ENCODE measurements at places on chromosomes 6 and 20.

GRCh38 chr6:94769197-94769596, 808.1 kb upstream of the MANEA start:
- no peak for DNase-seq

- DNase-seq, result no peak
These were observed 11.3 kb downstream of the ZHX3 start for GRCh38 chr20:41306061-41306727.

GRCh38 chr6:136095986-136096385, 154.1 kb downstream of the MTFR2 start:
- no peak for DNase-seq

- no peak for DNase-seq
These were observed 9.2 kb downstream of the POU3F2 start for GRCh38 chr6:98843271-98844243.

DNA sequence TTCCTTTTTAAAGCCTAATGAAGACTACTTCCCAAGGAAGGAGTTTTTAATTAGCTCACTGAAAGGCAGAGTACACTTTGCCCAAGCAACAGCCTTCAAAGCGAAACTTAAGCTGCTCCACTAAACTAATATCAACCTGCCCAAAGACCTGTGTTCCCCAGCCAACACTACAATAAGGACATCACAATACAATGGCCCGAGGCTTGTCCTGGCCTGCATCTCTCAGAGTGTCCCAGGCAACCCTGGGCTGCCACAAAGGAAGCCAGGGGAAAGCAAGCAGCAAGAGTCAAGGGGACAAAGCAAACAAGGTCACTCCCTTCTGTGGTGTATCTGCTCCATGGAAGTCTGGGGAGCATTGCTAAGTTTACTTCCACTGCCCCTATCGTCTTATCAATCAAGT, 52.3 kb downstream of the PIGU start:
- DNase-seq, result peak; percentile 41

DNA sequence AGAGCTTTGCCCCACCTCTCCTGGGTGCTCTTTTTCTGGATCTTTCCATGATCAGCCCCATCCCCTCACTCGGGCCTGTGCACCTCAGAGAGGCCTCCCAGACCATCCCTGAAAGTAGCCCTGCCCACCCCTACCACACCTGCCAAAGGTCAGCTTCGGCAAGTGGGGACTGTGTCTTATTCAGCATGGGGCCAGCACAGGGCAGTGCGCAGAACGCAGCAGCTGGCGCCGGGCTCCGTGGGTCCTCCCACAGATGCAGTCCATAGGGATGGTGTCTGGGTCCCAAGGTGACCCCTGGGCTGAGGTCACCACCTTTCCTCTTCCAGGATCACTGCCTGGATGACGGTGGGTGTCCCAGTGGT, 79.4 kb downstream of the CEBPB start:
- no peak for DNase-seq

DNA sequence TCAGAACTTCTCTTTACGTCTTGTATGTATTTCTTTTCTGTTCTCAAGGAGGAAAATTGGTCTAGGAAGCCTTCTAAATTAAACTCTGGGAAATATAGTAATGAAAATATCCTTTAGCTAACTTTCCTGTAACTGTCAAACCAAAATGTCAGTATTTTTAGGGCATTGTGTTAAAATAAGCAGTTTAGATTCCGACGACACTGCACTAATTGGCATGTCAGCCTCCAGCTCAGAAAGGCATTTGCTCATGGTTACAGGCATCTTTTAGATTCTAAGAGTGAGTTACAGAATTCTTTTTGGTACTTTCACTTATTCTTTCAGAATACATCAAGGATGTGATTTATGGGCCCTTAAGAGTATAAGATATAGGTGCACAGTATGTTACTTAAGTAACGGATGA, 26.1 kb upstream of the VAPB start:
- no peak for DNase-seq

GRCh38 chr20:44993343-44993742, 27.0 kb downstream of the STK4 start:
- DNase-seq, result no peak

GRCh38 chr6:67591910-67592309, 1043.2 kb upstream of the ADGRB3 start:
- no peak for DNase-seq

DNA sequence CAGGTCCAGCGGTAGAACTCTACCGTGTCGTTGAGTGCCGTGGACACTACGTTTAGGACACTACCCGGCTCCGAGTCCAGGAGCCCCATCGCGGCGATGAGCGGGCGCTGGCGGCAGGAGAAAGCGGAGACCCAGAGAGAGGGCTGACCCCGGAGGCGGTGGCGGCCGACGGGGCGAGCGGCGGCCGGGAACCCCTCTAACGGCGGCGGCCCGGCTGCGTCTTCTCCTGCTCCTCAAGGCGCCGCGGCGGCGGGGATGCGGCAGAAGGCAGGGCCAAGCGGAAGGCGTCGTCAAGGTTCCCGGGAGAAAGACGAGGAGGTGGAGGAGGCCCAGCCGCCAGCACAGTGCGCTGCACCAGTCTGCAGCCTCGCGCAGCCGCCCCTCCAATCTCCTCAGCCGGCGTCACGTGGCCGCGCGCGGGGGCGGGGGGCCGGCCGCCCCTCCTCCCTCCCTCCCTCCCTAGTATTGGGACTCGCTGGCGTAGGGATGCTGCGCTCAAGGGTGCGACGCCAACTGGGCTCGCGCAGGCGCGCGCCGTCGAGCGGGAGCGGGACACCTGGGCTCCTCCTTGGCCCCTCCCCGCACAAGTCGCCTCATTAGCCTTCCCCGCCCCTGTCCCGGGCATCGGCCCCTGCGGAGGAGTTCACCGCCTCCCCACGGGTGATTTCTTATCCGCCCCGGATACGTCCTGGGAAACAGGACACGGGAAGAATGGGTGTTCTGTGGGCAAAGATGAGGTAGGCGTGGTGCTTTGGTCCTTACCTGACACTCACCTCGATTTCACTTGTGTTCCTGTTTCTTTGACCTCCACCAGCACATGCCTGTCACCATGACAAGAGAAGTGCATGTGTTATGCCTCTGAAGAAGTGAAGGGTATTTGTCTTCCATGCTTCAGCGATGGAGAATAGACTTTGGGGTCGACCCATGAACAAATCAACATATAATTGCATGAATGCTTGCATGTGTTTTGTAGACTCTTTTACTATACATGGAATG, at the start of gene ELOVL4:
Gene ELOVL4 (minus strand): TSS at position 363 of the 996 bp plus-strand sequence. CDS start 274 bp downstream, at position 89.
- DNase-seq, result peak; percentile 91

GRCh38 chr6:82488403-82488802, 124.8 kb downstream of the TPBG start:
- DNase-seq, result no peak

DNA sequence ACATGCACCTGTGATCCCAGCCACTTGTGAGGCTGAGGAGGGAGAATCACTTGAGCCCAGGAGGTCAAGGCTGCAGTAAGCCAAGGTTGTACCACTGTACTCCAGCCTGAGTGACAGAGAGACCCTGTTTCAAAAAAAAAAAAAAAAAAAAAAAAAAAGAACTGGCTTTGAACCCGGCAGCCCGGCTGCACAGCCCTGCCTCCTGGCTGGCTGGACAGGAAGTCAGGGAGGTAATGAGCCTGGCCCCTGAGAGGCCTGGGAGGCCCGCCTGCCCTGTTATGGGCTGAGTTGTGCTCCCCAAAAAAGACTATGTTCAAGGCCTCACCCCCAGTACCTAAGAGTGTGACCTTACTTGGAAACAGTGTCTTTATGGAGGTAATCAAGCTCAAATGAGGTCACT, 65.6 kb downstream of the ABHD12 start:
- DNase-seq, result no peak

DNA sequence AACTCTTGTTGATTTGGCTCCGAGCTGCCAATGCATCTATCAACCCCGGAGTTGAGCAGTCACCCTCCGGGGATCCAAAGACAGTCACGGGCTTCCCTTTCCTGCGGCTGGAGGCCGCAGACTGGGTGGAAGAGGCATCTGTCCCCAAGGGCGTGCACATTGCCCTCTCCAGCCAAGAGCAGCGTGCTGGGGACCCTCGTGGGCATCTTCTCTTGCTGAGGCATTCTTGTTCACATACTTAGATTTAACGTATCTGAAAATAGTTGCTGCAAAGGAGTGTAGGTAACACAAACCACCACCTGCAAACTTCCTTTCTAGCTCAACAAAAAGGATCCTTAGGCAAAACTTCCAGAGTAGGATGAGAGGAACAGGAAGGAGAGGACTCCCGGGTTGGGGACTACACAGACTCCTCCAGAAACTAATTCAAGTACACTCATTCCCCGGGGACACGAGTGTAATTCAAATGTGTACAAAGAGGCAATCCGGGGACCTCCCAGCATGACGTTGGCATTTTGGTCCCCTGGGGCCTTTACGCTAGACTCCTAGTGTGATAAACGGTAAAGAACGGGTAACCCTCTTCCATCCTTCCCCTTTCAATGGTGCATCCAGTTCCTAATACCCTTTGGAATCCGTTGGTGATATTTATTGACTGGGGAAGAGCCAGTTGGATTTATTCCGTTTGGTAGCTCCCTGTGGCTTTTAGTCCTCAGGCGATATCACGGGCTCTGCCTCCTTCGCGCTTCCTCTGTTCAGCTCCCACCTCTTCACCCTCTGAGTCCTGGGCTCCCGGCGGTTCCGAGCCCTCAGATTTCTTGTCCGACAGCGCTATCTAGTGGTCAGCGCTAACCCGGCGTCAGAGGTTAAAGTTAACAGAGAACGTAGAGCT, 2.7 kb upstream of the COL12A1 start:
- DNase-seq, result peak; percentile 72

DNA sequence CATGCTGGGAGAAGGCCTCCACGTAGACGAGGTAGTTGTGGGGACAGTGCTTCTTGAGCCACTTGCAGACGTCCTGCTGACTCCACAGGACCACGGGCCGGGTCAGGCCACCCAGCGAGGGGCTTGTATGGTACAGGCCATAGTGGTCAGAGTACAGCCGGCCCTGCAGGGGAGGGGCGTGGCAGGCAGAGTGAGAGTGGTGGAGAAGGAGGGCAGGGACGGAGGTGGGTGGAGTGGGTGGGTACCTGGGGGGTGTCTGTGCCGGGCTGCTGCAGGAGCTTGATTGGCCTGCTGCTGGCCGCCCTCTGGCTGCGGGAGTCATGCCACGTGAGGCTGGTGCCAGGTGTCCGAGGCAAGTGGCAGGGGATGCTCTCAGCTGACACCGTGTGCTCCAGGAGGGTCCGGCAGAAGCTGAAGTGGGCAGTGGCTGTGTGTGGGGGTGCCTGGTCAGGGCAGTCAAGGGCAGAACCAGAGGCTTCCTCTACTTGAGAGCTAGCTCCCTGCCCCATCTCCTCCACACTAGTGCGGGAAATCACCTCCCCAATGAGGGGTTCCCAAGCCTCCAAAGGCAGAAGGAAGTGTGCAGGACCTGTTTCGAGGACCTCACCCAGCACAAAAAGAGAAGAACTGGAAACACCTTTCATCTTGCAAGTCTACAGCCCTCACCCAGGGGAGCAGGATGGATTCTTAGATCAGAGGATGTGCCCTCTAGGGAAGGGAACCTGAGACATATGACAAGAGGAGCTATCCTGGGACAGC, 2.3 kb downstream of the SAMD10 start:
- DNase-seq, result no peak

- no peak for DNase-seq
These were observed 48.6 kb downstream of the HLA-A start for GRCh38 chr6:29990931-29991330.

- no peak for DNase-seq
These were observed 41.9 kb upstream of the LRRC1 start for GRCh38 chr6:53752856-53753255.

DNA sequence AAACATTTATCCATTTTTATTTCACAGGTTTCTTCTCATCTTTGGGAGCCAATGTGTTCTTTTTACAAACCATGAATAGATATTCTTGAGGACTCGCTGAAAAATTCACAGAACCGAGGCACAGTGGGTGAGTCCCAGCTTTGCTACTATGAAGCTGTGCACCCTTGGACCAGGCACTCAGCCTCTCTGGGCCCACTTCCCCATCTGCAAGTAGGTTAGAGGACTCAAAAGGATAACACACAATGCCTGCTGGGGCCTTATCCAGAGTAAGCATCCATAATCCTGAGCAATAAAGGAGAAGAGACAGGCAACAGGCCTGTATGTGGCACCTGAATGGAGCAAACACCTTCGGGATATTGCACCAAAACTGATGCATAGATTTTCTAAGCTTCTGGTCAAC, 153.3 kb downstream of the PREX1 start:
- no peak for DNase-seq

DNA sequence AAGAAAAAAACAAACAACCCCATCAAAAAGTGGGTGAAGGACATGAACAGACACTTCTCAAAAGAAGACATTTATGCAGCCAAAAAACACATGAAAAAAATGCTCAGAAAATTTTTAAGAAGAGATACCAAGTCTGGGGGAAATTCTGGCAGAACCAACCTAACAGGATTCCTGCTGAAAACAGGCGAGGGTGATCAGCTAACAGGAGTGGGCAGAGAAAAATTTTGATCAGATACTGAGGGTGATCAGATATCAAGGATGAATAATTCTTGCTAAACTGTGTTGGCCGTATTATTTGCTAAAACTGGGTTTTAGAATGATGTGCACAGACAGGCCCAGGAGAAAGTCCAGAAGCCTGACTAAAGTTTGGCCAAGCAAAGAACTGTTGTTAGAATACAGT, 557.3 kb downstream of the CD109 start:
- DNase-seq, result no peak

- DNase-seq, result no peak
These were observed 16.5 kb upstream of the UBE2J1 start for GRCh38 chr6:89368999-89369398.

- no peak for DNase-seq
These were observed 545.1 kb upstream of the GJE1 start for GRCh38 chr6:141587482-141588266.

DNA sequence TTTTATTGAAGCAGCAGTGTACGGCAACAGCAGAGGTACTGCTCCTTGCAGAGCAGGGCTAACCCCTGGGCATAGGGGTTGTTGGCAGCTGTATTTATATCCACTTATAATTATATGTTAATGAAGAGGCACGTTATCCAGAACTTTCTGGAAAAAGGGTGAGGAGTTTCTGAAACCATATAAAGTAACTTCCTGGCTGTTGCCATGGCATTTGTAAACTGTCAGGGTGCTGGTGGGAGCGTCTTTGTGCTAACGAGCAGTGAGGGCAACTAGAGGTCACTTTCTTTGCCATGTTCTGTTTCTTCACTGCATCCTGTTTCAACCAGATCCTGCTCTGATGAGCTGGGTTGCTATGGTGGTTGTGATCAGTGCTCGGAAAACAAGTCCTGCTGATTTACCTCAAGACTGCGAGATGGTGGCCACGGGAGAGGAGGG, 11.1 kb upstream of the ARFGEF2 start:
- no peak for DNase-seq

GRCh38 chr6:89379281-89379680, 26.8 kb upstream of the UBE2J1 start:
- DNase-seq, result no peak

- DNase-seq, result peak; percentile 80
These were observed 40.1 kb downstream of the VTA1 start for GRCh38 chr6:142187209-142187608.

DNA sequence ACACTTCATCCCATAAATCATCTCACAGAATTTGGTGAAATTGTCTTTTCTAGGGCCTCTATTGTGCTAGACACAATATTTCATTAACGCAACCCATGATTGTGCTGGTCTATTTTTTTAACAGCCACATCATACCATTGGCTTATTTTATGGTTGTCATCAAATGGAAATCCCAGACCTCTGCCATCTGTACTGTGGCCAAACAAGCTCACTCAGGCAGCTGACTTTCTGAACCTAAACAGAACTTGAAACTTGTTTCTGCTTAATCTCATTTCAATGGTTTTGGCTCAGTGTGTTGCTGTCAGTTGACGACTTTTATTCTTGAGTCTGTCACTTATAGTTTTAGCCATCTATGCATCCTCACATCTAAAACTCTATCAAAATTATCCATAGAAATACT, 111.8 kb downstream of the HAO1 start:
- no peak for DNase-seq

Data from NCI-H1417 (cell line).